ENCODE measurements at places on chromosomes 13 and 19.

GRCh38 chr13:110399801-110400200, 92.7 kb downstream of the COL4A2 start:
- no peak for DNase-seq

DNA sequence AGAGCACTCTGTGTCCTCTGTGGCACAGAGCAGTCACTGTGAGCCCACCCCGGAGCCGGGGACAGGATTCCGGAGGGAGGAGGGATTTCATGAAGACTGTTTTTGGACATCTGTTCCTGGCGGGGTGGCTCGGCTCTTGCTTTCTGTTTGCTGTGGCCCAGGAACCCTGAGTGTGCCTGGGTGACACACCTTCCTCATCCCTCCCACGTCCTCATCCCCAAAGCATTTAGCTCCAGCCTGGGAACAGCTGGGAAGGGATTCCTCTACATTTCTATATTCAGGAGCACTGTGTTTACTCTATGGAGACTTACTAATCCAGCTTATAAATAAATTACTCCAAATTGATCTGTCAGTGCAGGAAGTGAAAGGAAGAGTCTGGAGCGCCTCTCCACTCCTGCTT, 97.8 kb upstream of the UBL3 start:
- DNase-seq: no peak

DNA sequence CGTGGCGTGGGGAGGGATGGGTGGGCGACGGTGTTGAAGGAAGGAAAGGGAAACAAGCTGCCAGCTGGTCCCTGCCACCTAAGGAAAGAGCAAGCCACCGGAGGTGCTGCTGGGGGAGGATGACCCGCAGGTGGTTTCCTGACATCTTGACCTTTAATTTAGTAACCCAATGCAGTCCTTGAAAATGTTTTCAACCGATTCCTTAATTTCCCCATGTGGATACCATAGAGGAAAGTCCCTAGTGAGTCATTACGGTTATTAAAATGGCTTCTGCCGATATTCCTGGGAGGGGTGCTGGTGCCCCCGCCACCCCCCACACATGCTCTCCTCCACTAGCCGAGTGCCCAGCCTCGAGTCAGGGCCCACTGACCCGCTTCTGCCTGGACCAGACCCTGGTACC, 6.3 kb upstream of the ANKRD10 start:
- no peak for DNase-seq

DNA sequence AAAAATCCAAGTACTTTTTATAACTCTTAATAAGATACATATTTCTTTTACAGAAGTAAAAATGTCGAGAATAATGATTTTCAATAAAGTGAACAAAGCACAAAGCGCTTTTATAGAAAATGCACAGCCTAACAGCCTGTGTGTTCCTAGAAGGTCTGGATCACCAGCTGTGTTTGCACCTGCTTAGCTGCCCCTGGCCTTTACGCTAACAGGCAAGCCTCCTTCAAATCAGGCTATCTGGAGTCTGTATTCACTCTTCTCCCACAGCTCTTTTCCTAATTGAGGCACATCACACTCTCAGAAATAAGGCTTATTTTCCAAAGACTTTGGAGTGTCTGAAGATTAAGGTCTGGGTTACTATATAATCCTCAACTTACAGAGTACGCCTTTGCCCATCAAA, 183.1 kb downstream of the LHFPL6 start:
- DNase-seq: no peak

DNA sequence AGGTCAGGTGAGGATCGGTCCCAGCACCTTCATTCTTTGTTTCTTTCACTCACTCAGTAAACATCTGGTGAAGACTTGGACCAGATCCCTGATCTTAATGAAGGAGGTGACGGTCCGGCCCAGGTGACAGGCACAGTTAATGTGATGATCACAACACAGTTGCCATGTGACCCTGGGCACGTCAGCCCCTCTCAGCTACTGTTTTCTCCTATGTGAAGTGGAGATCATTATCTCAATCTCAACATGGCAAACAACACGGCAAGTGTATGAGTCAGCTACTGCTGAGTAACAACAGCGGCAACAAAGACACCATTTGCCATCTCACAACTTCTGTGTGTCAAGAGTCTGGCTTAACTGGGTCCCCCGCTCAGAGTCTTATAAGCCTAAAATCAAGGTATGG, 74.6 kb downstream of the GNG7 start:
- DNase-seq: no peak

GRCh38 chr19:10858204-10858828, 10.1 kb downstream of the C19orf38 start:
- DNase-seq: no peak

- no peak for DNase-seq
Measured at GRCh38 chr13:58850161-58850560, 1218.6 kb downstream of the PCDH17 start.

DNA sequence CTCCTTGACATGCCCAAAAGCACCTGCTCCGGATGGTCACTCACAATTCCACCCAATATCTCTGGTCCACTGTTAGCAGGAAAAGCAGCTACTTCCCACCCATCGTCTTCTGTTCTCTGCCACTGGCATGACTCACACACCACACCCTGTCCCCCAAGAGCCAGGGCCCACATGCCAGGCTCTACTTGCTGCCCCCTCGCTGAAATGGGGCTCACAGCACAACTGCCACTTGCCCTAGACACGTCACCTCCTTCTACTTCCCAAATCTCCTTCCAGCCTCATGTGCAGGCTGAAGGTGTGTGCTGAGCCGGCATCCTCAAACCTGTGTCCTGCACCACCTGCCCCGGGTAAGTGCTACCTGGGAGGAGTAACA, 65.0 kb downstream of the TBC1D4 start:
- no peak for DNase-seq

- no peak for DNase-seq
Measured at GRCh38 chr13:49082653-49083536, 107.2 kb downstream of the FNDC3A start.

- DNase-seq: no peak
Measured at GRCh38 chr13:93151277-93151676, 75.3 kb upstream of the GPC6 start.

DNA sequence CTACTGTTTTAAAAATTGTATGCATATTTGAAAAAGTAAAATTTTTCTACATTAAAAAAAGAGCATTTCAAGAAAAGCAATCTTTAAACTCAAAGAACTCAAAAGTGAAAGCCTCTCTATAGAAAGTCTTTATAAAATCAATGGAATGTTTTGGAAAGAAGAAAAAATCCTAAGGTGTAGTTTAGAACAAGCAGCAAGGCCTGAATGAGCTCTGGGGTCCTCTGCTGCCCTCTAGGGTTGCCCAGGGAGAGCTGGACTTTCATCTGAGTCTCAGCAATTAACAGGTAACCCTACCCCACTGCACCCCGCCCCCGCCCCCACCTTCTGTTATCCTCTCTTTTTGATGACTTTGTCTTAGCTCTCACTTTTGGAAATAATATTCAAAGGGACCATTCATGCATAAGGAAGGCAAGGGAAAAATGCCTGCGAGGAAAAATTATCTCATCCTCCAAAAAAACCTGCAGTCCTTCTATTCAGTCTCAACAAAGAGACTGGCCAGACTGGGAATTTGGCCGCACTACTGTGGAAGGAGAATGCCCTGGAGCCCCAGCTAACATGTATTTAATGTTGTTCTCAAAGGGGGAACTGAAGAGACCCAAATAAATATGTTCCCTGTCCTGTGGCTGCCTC, 24.1 kb downstream of the SLC25A30 start:
- no peak for DNase-seq

- DNase-seq: no peak
Measured at GRCh38 chr13:51814071-51814470, 10.1 kb upstream of the DHRS12 start.

GRCh38 chr19:14700711-14701375, 11.0 kb downstream of the ZNF333 start:
- DNase-seq: no peak

- DNase-seq: no peak
Measured at GRCh38 chr19:39160889-39161672, 35.5 kb downstream of the PAK4 start.

GRCh38 chr13:42068886-42069285, 20.4 kb downstream of the DGKH start:
- DNase-seq: no peak

GRCh38 chr19:36527873-36528193, 238 bp downstream of the ZNF260 start:
- no peak for DNase-seq

- no peak for DNase-seq
Measured at GRCh38 chr13:31090961-31091624, 70.6 kb downstream of the HSPH1 start.

GRCh38 chr13:33207615-33207961, 78.0 kb downstream of the STARD13 start:
- DNase-seq: no peak

GRCh38 chr19:54154603-54155345, 4.7 kb downstream of the LENG1 start:
- no peak for DNase-seq

DNA sequence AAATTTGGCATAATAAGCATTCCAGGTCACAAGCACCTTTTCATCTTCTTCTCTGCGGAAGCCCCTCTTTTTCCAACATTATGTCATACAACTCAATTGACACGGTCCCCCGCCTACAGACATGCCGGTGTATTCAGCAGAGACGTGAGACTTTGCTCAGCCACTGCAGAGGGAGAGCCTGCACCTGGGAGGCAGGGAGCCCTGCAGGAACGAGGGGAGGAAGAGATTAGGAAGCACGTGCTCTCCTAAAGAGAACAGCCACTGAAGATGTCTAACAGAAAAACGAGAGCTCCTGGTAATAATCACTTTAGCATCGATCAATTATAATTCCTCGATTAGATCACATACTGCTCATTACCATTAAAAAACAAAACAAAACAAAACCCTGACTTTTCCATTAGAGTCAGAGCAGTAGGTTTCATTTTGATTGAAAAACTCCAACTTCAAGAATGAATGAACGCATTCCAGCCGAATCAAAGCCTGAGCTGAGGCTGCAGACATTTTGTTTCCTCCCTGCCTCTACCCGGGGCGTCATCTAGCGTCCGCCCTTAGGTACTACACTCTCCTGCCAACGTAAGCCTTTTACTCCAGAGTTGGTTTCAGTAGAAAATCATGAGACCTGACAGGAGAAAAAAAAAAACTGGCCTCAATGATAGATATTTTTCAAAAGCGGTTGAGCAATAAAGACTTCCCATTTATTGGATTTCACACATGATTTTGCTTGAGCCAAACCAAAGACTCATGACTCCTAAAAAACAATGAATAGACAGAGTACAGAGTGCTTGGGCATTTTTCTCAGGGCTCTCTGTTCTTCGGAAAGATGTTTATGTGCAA, 194.5 kb downstream of the KATNAL1 start:
- peak; percentile 64 for DNase-seq

DNA sequence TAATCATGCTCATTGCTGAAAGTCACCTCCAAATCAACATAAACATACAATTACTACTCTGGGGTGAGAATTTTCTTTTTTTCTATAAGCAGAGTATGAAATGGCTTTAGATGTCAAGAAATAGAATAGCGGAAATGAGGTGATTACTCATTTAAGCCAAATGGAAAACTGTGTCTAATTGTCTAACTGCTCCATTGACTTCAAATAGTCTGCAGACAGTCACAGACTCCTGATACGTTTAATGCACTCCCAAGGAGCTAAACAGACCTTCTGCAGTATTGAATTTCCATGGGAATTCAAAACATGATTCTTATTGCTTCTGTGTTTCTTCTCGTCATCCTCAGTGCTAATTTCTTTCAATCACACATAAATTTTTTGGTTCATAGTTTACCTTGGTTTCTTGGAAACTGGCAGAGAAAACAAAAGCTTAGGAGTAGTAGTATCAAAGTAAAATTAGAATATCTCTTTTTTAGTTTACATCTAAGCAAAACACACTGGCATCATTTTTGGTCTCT, 865.2 kb upstream of the SLC10A2 start:
- no peak for DNase-seq

DNA sequence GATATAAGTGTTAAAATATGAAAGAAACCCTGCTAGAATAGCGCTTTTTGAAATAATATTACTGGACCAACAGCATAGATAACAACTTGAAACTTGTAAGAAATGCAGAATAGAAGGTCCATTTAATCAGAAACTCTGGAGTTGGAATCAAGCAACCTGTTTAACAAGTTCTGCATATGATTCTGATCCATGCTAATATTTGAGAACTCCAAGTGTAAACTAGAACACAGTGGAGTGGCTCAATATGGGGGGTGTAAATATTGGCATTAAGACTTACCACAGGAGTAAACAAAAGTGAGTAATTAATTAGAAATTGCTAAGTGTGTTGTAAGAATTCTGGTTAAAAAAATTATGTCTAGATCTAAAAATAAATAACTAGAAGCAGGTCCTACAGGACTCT, 151.2 kb downstream of the SLITRK1 start:
- no peak for DNase-seq

DNA sequence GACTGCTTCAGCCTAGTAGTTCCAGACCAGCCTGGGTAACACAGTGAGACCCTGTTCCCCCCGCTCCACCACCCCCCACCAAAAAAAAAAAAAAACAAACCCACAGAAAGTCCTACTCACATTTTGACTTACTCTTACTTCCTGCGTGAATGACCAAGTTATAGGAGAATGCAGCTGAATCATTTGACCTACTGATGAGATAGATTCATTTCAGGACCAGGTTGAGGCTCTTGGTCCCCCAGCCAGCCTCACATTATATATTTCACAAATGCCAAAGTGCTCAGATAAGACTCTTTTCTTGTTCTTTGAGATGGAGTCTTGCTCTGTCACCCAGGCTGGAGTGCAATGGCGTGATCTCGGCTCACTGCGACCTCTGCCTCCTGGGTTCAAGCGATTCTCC, 70.2 kb downstream of the KLF5 start:
- no peak for DNase-seq

DNA sequence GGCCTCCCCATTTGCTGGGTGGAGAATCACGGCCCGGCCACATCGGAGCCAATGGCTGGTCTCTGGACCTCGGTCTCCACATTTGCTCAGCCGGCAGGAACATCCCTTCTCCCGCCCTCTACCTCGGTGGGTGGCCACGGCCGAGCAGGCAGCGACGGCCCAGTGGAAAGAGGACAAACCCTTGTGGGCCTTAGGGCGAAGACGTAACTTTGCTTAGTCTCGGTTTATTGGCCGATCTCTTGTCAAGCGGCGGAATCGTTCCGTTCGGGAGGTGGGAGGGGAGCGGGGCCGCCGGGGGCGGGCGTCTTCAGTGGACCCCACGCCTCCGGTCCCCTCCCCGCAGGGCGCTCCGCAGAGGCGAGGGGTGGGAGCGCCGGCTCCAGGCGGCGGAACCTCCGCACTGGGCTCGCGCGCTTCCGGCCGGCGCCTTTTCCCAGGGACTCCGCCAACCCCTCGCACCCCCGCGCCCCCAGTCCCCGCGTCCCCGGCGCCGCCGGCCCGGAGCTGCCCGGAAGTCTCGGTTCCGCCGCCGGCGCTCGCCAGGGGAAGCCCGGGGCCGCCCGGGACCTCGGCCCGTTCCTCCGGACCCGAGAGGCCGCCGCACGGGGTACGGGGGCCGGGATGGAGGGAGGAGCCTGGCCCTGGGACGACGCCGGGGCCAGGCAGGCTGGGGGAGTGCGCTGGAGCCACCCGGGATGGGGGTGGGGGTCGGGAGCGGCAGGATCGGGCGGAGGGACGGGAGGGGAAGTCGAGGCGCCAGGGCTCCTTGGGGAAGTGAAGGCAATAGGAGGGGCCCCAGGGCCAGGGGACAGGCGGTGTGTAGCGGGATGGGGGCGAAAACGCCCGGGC, at the start of gene ZNF580:
Gene ZNF580 (plus strand): TSS at position 426 of the 849 bp plus-strand sequence. CDS start 1,507 bp downstream, outside the sequence.
- DNase-seq: peak; percentile 56
